NCI-H748 treated with DMSO at 0.1 percent for 48 hours (cell line): ENCODE measurements at places on chromosomes 12 and 14.

DNA sequence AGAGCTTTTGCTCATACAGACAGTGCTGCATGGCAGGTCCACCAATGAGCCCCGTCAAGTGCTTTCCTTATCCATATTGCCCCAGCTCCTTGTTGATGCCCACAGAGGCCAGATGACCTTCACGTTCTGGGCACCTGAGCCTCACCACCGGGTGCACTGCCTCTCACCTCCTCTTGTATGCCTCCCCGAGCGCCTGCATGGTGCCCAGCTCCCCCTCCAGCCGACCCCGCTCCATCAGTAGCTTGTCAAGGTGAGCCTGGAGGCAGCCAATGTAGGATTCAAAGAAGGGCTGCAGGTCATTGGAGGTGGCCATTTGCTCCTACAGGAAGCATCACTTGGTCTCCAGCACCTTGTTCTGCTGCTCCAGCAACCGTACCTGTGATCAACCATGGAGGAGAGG lies 31.8 kb upstream of the KRT77 start:
- no peak for DNase-seq

GRCh38 chr14:59895721-59896120 lies 24.2 kb upstream of the LRRC9 start:
- no peak for DNase-seq

GRCh38 chr12:68943848-68944247 lies 10.9 kb upstream of the CPM start:
- no peak for DNase-seq

- DNase-seq = no peak
These were observed 189.6 kb upstream of the RPL10L start for GRCh38 chr14:46840944-46841720.

DNA sequence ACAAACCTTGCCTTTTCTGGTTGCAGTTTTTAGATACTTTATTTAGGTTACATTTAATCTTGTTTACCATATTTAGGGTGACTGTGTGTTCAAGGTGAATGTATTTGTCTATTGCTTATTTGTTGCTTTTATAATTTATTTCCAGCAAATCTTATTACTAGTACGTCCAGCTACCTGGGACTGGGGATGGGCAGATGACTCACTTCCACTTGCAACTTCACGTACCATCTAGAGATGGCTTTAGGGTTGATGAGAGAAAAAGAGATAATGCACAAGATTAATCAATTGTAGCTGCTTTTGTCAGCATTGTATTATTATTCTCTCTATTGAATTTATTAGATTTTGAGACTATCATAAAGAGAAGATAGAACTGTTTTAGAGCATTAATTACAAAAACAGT lies 5.1 kb downstream of the MIPOL1 start:
- DNase-seq = no peak

GRCh38 chr14:65346895-65347294 lies 65.6 kb upstream of the FUT8 start:
- no peak for DNase-seq

GRCh38 chr14:76168531-76168930 lies 16.8 kb downstream of the GPATCH2L start:
- DNase-seq = no peak
